ENCODE measurements at places on chromosomes 12 and 14.

DNA sequence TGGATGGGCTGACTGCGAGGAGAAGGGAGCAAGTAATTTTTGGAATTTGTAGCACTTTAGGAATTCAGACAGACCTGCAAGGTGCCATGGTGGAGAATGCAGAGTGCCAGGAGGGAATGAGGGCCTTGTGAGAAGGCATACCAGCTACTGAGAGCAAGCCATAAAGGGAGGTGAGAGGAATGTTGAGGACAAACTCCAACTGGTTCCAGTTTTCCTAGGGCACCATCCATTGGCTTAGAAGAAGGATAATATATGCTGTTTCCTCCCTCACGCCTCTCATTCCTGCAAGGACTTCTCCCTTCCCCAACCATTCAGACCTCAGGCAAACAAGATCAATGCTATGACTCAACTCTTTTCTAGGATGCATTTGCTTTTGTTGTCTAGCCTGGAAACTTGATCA is 11.2 kb upstream of the DAAM1 start:
- H3K4me3 ChIP-seq, result no peak overlapping the region
- no peak for DNase-seq
- no peaks in the 10 kb centered on the region for H3K36me3 ChIP-seq

DNA sequence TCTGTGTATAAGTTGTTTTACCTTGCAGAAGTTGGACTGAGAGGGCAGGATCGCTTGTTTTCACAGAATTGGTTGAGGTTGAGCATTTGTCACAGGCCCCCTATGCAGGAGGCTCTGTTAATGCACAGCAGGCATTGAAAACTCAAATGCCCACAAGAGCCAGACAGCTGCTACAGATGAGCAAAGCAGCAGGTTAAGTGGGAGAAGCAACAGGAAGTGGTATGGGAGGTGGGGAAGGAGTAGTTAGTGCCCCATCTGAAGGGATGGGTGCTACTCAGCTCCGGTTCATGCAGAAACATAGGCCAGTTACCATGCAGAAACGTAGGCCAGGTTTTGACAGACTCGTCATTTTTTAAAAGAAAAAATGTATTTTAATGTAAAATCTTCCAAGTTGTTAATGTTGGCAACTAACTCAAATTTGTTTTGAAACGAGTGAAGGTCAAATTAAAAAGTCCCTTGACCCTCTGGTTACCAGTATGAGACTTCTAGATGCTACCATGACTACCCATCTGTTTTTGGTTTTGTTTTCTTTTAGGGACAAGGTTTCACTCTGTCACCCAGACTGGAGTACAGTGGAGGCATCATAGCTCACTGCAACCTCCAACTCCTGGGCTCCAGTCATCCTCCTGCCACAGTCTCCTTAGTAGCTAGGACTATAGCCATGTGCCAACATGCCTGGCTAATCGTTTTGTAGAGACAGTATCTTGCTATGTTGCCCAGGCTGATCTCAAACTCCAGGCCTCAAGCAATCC is 84.7 kb upstream of the FRMD6 start:
- peak overlapping the region; percentile 42 for H3K27ac ChIP-seq
- H3K4me3 ChIP-seq, result no peak overlapping the region
- no peaks in the 10 kb centered on the region for H3K36me3 ChIP-seq
- peaks cover 14% of the 10 kb centered on the region for H3K4me1 ChIP-seq
- peaks cover 9% of the 10 kb centered on the region for H3K27me3 ChIP-seq
- no peak for DNase-seq

- no peak for DNase-seq
- H3K36me3 ChIP-seq, result peaks cover 9% of the 10 kb centered on the region
- H3K27ac ChIP-seq, result peak overlapping the region; percentile 52
- H3K27me3 ChIP-seq, result no peaks in the 10 kb centered on the region
Observed at GRCh38 chr12:124487066-124487833, 80.2 kb downstream of the NCOR2 start.

DNA sequence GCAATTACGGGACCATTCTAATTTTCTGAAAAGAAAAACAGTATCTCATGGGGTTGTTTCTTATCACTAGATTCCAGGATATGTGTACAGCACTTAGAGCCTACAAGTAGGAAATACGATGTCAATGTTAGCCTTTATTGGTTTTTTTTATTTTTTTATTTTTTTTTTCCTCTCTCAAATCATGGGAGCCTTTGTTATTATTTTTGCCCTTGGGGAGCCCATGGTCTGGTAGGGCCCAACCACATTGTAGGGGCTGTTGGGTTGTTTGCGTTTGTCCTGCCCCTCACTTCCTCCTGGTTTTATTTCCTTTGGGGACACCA is 5.9 kb downstream of the MORN3 start:
- peak overlapping the region; percentile 98 for H3K27ac ChIP-seq
- H3K4me1 ChIP-seq, result peaks cover 43% of the 10 kb centered on the region
- no peak for DNase-seq
- H3K27me3 ChIP-seq, result no peaks in the 10 kb centered on the region
- H3K36me3 ChIP-seq, result peaks cover 52% of the 10 kb centered on the region
- peak overlapping the region; percentile 93 for H3K4me3 ChIP-seq

DNA sequence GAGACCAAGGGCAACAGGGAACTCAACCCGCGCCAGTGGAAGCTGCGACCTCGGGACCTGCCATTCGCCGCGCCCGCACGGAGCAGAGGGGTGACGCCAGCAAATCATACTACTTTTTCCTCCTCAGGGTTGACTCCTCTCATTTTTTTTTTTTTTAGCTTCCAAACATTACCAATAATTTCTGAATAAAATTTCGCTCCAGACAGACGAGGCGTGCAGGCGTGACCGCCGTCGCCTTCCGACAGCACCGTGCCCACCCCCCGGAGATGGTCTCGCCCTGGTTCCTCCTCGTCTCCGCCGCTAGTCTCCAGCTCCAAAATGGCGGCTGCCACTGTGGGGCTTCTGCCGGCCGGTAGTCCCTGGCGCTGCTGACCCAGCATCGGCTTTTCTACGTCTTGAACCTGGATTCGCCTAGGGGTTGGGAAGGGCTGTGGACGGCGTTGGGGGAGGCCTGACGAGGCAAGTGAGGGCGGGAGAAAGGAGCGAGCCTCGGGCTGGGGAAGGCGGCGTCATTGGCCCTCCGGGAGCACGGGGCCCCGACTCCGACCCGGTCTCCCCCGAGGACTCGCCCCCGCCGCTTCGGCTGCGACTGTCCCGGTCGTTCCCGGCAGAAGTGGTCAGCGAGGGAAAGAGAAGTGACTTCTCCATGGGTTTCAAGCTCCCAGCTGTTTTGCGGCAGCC is at the start of the genes CPSF2 and NDUFB1:
Gene CPSF2, plus strand, starts transcription at position 300 of the 681 bp plus-strand sequence. CDS start 9,016 bp downstream, outside the sequence.
Gene NDUFB1, minus strand, starts transcription at position 37 of the 681 bp plus-strand sequence. CDS start 4,069 bp downstream, outside the sequence.
- H3K4me3 ChIP-seq, result peak within 1 kb of the TSS; percentile 99
- peaks cover 42% of the 10 kb centered on the region for H3K4me1 ChIP-seq
- peak within 1 kb of the TSS; percentile 99 for H3K27ac ChIP-seq
- peaks cover 26% of the 10 kb centered on the region for H3K36me3 ChIP-seq
- peak; percentile 86 for DNase-seq

- peaks cover 4% of the 10 kb centered on the region for H3K36me3 ChIP-seq
- H3K4me1 ChIP-seq, result peaks cover 4% of the 10 kb centered on the region
- H3K4me3 ChIP-seq, result no peak overlapping the region
- no peak overlapping the region for H3K27ac ChIP-seq
- no peaks in the 10 kb centered on the region for H3K27me3 ChIP-seq
Observed at GRCh38 chr14:77055306-77055705, 26.8 kb upstream of the IRF2BPL start.

DNA sequence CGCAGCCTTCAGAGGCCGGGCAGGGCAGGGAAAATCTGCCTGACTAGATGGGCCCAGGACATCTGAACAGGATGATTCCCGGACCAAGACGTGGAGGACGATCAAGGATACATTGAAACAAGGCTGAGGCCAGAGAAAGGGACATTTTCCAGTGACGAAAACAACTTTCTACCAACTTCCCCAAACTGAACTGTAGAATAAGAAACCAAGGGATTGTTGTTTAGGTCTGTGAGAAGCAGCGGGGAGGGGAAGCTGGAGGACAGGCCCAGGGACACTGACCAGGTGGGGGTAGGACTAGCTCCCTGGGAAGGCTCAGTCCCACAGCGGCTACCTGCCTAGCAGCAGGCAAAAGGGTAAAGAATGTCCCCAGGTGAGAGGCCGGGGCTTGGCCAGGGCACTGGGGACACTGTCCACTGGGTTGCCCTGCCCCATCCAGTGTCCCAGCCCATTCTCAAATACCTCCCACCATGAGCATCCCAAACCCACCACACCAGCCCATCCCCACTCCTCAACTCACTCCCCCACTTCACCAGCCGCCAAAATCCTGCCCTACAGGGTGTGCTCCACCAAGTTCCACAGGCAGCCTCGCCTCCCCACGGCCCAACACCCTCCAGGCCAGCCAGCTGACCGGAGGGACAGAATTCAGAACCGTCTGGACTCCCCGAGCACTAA is 995 bp downstream of the TNFRSF1A start:
- no peak overlapping the region for H3K27ac ChIP-seq
- DNase-seq, result no peak
- H3K36me3 ChIP-seq, result peaks cover 10% of the 10 kb centered on the region
- peaks cover 45% of the 10 kb centered on the region for H3K4me1 ChIP-seq

GRCh38 chr12:53171725-53172329 is 8.7 kb upstream of the ZNF740 start:
- H3K27ac ChIP-seq, result no peak overlapping the region
- H3K4me1 ChIP-seq, result no peaks in the 10 kb centered on the region
- DNase-seq, result no peak
- H3K36me3 ChIP-seq, result no peaks in the 10 kb centered on the region

DNA sequence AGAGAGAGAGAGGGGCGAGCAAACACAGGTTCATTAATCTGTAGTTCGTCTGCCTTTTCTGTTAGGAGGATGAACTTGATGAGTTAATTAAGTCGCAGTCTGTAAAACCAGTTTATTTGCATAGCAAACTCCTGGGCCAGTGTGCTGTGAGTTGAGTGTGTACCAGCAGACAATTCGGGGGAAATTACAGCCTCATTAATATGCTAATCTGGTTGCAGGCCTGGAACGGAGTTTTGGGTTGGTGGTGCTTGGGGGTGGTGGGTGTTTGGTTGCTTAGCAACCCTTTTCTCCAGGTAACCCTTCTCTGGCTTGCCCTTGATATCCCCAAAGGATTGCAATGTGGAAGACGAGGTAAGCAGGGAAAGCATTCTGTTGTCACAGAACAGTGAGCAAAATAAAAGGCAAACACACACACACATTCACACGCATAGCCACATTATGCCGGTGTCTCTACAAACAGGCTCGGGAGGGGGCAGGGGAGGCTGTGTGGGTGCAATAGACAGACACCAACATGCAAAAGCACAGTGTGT is 29.2 kb upstream of the LHX5 start:
- H3K4me1 ChIP-seq, result no peaks in the 10 kb centered on the region
- H3K27ac ChIP-seq, result no peak overlapping the region
- H3K27me3 ChIP-seq, result peaks cover 48% of the 10 kb centered on the region
- no peaks in the 10 kb centered on the region for H3K36me3 ChIP-seq
- no peak overlapping the region for H3K4me3 ChIP-seq

GRCh38 chr14:34554540-34555250 is 15.2 kb upstream of the EAPP start:
- H3K4me3 ChIP-seq, result peak overlapping the region; percentile 22
- peak overlapping the region; percentile 63 for H3K27ac ChIP-seq
- H3K4me1 ChIP-seq, result peaks cover 11% of the 10 kb centered on the region
- DNase-seq, result no peak
- H3K36me3 ChIP-seq, result peaks cover 42% of the 10 kb centered on the region

GRCh38 chr12:51917746-51918453 is 10.6 kb downstream of the ACVRL1 start:
- H3K36me3 ChIP-seq, result no peaks in the 10 kb centered on the region
- no peak overlapping the region for H3K27ac ChIP-seq
- H3K4me3 ChIP-seq, result no peak overlapping the region
- no peak for DNase-seq

DNA sequence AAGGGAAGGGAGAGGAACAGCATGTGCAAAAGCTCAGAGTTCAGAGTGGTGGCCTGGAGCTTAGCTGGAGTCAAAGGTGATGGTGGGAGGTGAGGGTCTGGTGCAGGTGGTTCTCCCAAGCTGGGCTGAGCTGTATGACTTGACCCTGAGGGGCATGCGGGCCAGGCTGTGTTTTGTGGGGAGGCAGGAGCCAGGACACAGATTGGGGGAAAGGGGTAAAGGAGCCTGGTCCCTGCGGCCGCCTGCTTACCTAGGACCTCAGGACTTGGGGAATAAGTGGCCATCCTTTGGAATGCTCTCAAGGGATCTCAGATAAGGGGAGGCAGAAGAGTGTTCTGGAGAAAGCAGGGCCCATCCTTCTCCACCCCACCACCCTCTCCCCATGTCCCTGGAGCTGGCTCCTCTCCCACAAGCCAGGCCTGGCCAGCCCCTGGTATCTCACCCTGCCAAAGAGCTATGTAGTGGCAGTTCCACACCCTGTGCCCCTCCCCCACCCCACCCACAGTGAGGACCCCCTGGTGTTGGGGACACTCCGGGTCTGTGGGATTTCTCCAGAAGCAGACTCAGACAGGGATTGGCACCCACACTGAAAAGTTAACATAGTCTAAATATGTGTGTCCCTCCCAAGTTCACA is 19.9 kb upstream of the CEP170B start:
- no peaks in the 10 kb centered on the region for H3K4me1 ChIP-seq

DNA sequence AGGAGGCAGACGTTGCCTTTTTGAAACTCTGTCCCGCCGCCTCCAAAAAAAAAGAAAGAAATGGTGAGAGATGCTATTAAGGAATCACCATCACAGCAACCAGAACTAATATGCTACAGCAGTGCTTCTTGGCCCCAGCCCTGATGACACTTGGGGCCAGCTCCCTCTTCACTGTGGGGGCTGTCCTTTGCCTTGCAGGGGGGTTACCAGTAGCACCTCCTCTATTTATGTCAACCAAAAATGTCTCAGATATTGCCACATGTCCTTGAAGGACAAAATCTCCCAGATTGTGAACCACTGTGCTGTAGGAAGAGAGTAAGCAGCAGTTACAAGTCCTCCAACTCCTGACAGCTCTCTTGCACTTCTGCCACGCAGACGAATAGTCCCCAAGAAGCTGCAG is 76.4 kb downstream of the LRRC74A start:
- no peak overlapping the region for H3K27ac ChIP-seq
- no peaks in the 10 kb centered on the region for H3K27me3 ChIP-seq
- no peak overlapping the region for H3K4me3 ChIP-seq
- H3K36me3 ChIP-seq, result no peaks in the 10 kb centered on the region
- peaks cover 15% of the 10 kb centered on the region for H3K4me1 ChIP-seq

- H3K27me3 ChIP-seq, result no peaks in the 10 kb centered on the region
- H3K4me1 ChIP-seq, result peaks cover 12% of the 10 kb centered on the region
- DNase-seq, result peak; percentile 46
- no peak overlapping the region for H3K27ac ChIP-seq
- H3K4me3 ChIP-seq, result peak overlapping the region; percentile 74
Observed at GRCh38 chr12:113103756-113104450, 31.7 kb downstream of the RASAL1 start.

GRCh38 chr14:101945171-101945570 is 19.2 kb upstream of the DYNC1H1 start:
- peaks cover 13% of the 10 kb centered on the region for H3K4me1 ChIP-seq
- peaks cover 68% of the 10 kb centered on the region for H3K27me3 ChIP-seq
- H3K36me3 ChIP-seq, result peaks cover 24% of the 10 kb centered on the region
- no peak for DNase-seq
- no peak overlapping the region for H3K27ac ChIP-seq

- DNase-seq, result no peak
- H3K27ac ChIP-seq, result no peak overlapping the region
- H3K27me3 ChIP-seq, result no peaks in the 10 kb centered on the region
- H3K4me1 ChIP-seq, result peaks cover 5% of the 10 kb centered on the region
- H3K36me3 ChIP-seq, result no peaks in the 10 kb centered on the region
Observed at GRCh38 chr12:46627686-46628085, 198.1 kb downstream of the SLC38A4 start.
